ENCODE measurements at places on chromosomes 6 and 20. TPM values are rescaled to one million over a fixed set of nuclear protein-coding genes. Genes with fewer than 3 reads are reported as not detected.

The TREML4 gene
- not detected for total RNA-seq

The ORC3 gene
- total RNA-seq, result 34.2 TPM

The DNAJC5 gene
- total RNA-seq, result 38.3 TPM

The SLC17A3 gene
- not detected for total RNA-seq

- peak; percentile 52 for DNase-seq
Observed at GRCh38 chr6:107114213-107114925, 946 bp downstream of the BEND3 start.

DNA sequence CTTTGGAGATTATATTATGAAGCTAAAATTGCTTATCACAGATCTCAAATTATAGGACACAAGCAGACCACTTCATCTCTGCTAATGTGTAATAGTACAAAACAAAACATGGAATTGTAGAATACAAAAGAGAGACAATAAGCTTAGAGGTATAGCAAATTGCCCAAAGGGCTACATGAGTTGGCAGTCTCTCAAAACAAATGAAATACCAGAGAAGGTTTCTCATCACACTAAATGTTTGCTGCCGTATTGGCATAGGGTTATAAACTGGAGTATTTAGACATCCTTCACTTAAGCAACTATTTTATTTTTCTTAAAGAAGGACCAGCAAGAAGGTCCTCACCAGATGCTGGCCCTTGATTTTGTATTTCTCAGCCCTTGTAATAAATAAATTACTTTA, 5.9 kb upstream of the EYA4 start:
- DNase-seq, result no peak

DNA sequence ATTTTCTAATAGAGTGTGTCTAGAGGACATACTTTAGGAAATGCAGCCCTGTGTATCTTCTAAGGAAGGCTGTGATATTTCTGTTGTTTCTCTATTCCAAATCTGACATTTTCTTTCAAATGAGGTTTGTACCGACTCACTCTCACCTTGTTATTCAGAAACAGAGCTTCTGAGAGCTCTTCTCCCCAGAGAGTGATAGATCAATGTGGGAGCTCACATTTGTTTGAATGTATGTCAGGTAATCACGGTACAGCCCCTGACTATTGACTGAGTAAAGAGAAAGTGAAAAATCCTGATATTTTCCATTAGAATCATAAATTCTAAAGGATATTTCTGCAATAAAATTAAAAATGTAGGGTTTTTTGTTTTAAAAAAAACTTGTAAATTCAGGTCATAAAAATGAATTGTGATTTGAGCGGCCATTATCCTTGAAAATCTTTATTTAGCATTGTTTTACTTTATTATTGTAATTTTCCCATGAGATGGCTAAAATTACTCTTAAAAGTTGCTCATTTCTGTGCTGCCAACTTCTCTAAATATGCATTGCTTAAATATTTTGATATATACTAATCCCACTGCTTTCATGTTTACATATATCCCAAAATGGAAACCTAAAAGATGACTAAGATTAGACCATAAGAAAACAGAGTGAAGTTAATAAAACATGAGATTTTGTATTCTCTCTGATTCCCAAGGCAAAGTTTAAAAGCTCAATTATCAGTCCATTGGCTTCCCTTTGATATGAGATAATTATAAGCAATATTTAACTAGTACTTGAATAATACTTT, 1226.8 kb upstream of the CITED2 start:
- no peak for DNase-seq

DNA sequence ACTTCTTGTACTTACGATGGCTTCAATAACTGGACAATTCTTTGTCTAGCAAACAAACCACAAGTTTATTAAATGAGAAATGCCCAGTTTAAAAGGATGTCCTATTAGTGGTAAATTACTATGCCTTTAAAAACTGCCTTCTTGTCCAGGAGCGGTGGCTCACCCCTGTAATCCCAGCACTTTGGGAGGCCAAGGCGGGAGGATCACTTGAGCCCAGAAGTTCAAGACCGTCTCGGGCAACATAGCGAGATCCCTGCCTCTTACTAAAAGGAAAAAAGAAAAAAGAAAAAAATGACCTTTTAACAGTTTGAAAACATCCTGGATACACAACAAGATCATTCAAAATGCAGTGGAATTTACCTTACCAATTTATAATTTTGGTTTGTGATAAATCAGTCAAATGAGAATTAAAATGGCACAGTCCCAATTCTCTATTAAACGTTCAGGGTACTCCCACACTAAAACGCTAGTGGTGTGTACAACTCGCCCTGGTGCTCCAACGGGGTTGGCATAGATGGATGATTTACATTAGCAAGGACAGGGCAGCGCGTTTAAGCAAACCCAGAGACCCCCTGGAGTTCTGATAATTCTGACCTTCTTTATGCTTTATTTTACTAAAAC, 2.3 kb downstream of the ZBTB2 start:
- DNase-seq, result no peak

DNA sequence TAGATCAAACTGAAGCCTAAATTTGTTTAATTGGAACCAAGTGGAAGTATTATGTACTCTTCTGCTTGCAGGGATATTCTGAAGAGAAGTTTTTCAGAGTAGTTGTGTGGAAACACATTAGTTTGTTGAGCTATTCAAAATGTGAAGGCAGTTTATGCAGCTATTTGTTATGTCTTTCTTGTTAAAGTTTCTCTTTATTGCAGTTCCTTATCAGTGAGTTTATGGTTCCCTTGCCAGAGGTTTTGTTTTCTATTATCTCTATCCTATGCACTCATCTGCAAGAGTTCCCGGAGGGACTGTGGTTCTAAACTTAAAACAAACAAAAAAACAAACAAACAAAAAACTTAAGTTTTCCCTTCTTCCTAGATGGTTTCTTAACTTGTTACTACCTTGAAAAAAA, 143.7 kb upstream of the SLC22A16 start:
- no peak for DNase-seq

GRCh38 chr6:1164600-1164999, 147.3 kb upstream of the FOXQ1 start:
- no peak for DNase-seq

GRCh38 chr6:168468045-168468444, 27.1 kb downstream of the SMOC2 start:
- no peak for DNase-seq
